ENCODE measurements at places on chromosomes 7 and 10.

DNA sequence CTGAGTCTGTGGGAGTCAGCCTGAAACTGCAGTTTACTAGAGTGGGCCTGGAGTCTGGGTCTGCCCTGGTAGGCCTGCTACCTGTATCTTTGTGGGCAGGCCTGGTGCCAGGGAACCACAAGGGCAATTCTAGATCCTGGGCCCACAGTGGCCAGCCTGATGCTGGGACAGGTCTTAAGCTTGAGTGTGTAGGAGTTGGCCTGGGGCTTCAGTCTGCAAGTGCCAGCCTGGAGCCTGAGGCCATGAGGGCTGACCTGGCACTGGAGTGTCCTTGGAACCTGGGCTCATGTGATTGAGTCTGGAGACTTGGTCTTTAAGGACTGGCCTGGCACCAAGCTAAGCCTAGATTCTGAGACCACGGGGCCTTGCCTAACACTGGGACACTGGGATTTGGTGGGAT lies 245.7 kb upstream of the TEX47 start:
- DNase-seq, result no peak

GRCh38 chr7:34260279-34260678 lies 354.9 kb downstream of the BMPER start:
- DNase-seq, result no peak

DNA sequence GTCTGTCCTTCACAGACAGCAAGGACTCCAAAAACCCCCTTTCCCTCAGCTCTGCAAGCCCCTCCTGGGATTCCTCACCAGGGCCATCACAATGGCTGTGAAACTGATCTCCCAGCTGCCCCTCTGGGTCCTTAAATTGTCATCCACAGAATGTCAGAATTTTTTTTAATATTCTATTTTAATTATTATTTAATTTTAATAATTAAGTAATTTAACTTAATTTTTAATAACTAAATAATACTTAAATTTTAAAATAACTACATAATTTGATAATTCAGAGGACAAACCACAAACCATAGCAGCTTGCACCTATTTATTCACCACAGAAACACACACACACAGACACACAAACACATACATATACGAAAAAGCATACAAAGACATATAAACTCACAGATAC lies 565.8 kb upstream of the COBL start:
- DNase-seq, result no peak

GRCh38 chr10:48548531-48549135 lies 56.2 kb downstream of the ARHGAP22 start:
- DNase-seq, result no peak

DNA sequence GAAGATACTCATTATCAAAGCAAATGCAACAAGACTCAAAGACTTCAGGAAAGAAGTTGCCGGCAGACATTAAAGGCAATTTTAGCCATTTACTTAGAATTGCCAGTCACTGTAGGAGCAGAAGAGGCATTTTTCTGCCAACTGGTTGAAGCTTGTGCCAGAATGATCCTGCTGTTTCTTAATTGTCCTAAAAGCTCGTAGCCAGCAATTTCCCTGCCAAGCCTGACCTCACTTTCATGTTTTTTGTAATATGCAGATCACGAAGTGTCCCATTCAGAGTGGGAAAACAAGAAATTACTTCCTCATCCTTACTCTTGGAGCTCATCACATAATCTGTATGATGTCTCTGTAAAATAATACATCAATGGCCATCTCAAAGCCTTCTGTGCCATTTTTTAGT lies 130.9 kb upstream of the ANKRD1 start:
- DNase-seq, result no peak

DNA sequence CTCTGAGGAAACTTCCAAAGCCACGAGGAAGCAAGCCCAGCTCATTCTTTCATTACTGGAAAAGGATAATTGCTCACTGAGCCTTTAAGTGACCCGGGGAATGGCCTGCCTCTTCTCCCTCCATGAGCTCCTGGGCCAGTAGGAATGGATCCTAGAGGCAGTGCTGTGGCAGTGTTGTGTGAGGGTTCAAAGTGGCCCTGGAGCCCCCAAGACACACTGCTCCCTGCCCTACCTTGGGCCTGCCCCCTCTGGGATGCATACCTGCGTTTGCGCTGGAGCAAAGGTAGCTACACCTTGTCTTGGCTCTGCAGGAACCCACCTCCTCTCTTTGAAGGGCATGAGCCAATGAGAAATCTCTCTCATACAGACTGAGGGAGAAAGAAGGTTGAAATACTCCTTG lies 115.8 kb upstream of the ANLN start:
- no peak for DNase-seq

- no peak for DNase-seq
These were observed 154.0 kb upstream of the C7orf33 start for GRCh38 chr7:148436571-148436970.

GRCh38 chr10:986137-986825 lies 2.0 kb upstream of the GTPBP4 start:
- no peak for DNase-seq

DNA sequence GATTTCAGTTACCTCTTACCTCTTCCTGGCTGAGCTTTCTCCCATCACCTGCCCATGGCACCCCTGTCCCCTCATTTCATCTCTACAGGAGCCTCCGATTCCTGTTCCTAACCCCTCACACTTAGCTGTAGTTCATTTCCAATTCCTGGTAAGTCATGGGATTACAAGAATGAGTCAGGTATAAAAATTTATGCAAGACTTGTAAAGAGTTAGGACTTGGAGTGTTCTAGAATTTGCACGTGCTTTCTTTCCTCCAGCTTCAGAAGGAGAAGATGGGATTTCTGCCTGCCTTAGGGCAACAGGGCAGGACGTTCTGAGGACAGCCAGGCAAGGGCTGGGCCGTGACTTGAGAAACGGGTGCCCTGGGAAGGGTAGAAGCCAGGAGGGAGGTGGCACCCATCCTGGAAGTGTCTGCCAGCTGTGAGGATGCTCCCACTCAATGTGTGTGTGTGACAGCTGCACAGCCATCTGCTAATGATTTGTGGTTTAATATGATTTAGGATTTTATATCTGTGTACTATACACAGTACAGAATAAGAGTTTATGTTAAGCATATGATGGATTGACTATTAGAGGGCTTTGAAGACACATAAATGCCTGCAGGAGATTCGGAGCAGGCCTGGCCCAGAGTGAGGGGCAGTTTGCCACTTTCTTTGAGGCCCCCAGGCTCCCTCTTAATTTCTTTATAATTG lies 81.5 kb upstream of the VIPR2 start:
- no peak for DNase-seq

DNA sequence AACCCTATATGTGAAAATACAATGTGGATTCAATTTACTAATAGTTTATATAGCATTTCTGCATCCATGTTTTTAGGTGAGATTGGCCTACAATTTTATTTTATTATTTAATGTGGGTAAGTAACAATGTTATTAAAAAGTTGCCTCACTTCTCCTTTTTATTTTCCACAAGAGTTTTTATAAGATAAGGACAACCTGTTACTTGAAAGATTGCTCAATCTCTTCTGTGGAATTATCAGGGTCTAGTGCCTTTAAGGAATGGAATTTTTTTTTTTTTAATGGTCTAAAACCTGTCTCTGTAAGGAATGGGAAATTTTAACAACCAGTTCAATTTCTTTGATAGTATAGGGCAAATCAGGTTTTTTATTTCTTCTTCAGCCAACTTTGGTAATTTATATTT lies 53.9 kb upstream of the RAB18 start:
- no peak for DNase-seq

DNA sequence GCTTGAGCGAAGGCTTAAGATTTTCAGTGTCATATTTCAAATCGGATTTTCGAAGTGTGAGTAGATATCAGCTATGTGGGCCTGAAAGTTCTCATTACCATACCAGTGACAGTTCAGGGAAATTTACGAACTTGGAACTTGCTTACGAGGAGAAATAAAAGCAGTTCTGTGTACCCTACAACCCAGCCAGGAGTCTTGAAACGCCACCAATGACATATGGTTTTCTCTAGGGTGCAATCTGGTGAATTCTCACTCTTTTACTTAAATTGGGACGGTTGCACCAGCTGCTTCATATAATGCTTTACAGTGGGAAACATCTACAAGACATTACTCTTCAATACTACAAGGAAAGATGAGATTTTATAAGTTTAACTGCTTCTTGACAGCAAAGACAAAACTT lies 253.6 kb upstream of the FOXK1 start:
- no peak for DNase-seq

- DNase-seq, result no peak
These were observed 5.5 kb downstream of the PIK3AP1 start for GRCh38 chr10:96714746-96715255.

DNA sequence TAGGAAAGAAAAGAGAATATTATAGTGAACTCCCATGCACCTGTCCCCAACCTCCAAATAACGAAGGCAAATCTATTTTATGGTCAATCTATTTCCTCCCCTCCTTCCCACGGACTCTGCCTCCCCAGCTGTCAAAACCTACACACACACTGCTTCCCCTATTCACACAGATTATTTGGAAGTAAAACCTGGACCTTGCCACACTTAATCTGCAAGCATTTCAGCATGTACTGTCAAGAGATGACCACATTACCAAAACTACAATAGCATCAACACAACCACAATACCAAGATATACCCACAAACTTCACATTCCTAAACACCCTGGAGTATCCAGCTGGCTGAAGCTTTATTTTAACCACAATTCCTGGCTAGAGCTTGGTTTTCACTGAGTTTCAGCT lies 27.8 kb upstream of the KCNK18 start:
- no peak for DNase-seq

- no peak for DNase-seq
These were observed 48.3 kb upstream of the PITRM1 start for GRCh38 chr10:3220853-3221252.

GRCh38 chr7:29046978-29047377 lies 88.8 kb upstream of the TRIL start:
- DNase-seq, result no peak

GRCh38 chr10:31723106-31723750 lies 205.4 kb downstream of the ARHGAP12 start:
- no peak for DNase-seq

DNA sequence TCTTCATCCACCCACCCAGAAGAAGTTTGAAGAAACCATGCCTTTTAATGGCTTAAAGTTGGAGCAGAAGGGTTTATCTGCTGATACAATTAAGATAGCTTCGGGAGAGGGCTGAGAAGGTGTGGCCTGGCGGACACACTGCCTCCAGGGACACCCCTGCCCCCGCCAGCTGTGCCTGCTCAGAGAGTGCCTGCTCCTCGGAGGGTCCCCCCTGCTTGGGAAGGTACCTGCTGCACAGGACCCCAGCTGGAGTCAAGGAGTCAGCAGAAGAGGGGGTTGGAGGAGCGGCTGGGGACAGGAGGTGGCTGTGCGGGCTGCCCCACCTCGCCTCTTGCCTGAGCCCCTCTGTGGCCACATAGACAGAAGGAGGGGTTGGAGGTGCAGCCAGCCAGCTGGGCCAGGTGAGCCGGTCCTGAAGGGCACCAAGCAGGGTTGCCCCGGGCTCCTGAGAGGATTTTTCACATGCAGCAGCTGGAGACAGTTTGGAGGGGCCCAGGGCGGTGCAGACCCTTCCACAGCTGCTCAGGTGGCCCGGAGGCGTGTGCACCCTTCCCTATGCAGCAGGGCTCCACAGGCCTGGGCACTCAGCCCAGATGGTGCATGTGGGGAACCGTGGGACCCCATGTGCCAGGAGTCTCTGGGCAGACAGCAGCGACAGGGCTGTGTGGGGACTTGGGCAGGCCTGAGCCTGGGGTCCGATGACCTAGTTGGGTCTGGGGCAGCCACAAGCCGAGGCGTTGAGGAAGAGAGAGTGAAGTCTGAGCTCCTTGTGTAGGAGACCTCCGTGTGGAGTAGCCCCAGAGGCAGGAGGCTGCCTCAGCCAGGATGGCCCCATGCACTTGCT lies 118.9 kb downstream of the INPP5A start:
- DNase-seq, result no peak

GRCh38 chr7:119086026-119086425 lies 861.5 kb downstream of the ANKRD7 start:
- DNase-seq, result no peak

DNA sequence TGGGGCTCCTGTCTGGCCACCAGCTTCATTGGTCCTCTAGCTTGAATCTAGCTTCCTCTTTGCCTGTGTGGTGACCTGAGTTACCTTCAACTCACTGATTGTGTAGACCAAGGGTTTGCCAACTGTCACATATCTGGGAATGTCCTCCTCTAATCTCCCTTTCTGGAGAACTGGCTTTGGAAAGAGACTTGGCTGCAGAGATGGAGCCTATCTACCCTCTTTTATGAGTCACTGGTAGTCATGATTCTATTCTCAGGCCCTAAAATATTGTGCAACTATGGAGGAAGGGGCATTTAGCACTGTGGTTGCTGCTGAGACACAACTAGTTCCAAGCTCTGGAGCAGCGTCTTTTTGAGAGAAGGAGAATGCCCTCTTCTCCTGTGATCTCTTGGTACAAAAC lies 691.3 kb downstream of the KCNMA1 start:
- no peak for DNase-seq

- DNase-seq, result no peak
These were observed 30.9 kb downstream of the LGI1 start for GRCh38 chr10:93788413-93789208.

DNA sequence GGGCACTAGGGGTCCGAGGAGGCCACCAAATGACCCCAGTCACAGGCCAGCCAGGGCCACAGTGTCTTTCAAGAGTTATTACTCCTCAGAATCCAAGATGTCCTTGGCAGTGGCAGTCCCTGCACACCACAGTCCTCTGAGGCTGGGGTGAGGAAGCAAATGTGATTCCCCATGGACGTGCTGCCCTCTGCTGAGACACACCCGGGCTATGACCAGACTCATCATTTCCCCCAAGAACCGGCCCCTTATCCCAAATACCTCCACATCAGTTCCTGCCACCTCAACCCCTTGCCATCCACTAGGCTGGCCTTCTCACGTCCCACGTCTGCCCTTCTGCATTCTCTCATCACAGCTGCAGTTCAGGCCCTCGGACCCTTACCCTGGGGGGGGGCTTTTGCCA lies 5.0 kb downstream of the PRKAG2 start:
- no peak for DNase-seq

GRCh38 chr7:157751406-157751805 lies 414.6 kb downstream of the DNAJB6 start:
- no peak for DNase-seq

GRCh38 chr10:132270721-132271457 lies 36.9 kb downstream of the STK32C start:
- DNase-seq, result no peak

DNA sequence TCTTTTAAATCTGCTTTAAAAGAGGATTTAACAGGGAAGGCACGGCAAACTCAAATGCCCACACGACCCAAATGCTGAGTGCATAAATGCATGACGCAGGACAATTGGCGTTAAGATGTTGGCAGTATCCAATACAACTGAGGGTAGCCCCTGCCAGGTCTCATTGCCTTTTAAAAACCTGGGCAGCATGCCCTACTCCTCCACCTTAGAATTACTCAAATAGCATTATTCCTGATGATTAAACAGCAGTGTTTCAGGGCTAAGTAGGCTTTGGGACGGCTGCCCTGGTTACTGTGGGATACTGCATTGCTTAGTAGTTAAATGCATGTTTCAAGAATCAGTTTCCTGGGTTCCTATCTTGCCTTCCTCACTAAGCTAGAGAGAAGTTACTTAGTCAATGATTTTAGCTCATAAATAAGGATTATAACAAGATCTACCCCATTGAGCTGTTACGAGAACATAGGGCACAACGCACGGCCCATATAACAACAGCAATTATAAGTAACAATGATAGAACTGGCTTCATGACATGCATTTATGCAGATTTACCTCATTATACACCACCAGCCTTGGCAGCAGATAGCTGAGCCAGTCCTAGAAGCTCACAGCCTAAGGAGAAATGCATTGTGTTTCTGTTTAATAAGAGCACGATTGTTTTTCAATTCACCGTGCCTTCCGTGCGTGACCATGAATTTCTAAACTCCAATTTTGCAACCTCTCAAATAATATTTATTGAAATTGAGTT lies 7.9 kb downstream of the TUBAL3 start:
- DNase-seq, result no peak

- DNase-seq, result no peak
These were observed 292.5 kb downstream of the GFRA1 start for GRCh38 chr10:115980470-115980869.

Data from activated CD8-positive, alpha-beta memory T cell treated with anti-CD3 and anti-CD28 coated beads for 1 hour (primary cell).